SJSA1 (cell line): ENCODE measurements at places on chromosomes 16 and 17. TPM values are rescaled to one million over a fixed set of nuclear protein-coding genes. Genes with fewer than 3 reads are reported as not detected.

- DNase-seq, result no peak
Observed at GRCh38 chr17:28404812-28405570, 1.0 kb downstream of the SLC46A1 start.

CCL5 gene
- not detected in 2 replicates for total RNA-seq

GRCh38 chr16:84291226-84291625 lies 3.5 kb upstream of the WFDC1 start:
- DNase-seq, result no peak

- DNase-seq, result no peak
Observed at GRCh38 chr16:81127051-81127450, 30.9 kb upstream of the GCSH start.

- no peak for DNase-seq
Observed at GRCh38 chr17:14201988-14202380, 34.7 kb downstream of the CDRT15 start.

GRCh38 chr17:48589831-48590606 lies at the start of gene HOXB3:
Gene HOXB3, minus strand, starts transcription at chr17:48590241. Its CDS starts 37,767 bp downstream, at chr17:48552474.
- DNase-seq, result no peak

CDH15 gene
- total RNA-seq, result 0.05 TPM in 1 of 2 replicates, not detected in the other

COL1A1 gene
- 957 and 2,133 TPM in 2 replicates for total RNA-seq

HBQ1 gene
- not detected in 2 replicates for total RNA-seq

GRCh38 chr17:49647256-49647585 lies 30.7 kb downstream of the SPOP start:
- no peak for DNase-seq

GRCh38 chr17:45225051-45225700 lies 3.5 kb downstream of the FMNL1 start:
- no peak for DNase-seq

- DNase-seq, result no peak
Observed at GRCh38 chr16:86625029-86625428, 46.7 kb downstream of the FOXL1 start.

DNA sequence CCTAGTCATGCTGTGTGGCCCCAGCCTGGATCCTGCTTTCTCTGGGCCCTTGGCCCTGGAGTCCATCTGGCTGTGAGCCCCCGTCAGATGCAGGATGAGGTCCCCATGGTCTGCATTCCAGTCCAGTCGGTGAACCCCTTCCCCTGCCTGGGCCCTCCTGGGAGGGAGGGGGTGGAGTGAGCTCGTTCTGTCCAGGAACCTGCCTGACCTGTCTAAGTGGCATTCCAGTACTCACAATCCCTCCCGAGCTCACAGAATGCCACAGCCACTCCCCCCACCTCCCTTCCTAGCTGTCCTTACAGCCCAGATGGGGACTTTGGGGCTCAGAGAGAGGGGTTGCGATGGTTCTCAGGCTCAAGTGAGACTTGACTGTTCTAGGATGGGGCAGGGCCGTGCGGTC lies 15.5 kb downstream of the SPNS2 start:
- no peak for DNase-seq

DOC2A gene
- not detected in 2 replicates for total RNA-seq

CCL2 gene
- 17.3 and 18.8 TPM in 2 replicates for total RNA-seq

- no peak for DNase-seq
Observed at GRCh38 chr17:9647014-9647413, 1.7 kb downstream of the USP43 start.

DNA sequence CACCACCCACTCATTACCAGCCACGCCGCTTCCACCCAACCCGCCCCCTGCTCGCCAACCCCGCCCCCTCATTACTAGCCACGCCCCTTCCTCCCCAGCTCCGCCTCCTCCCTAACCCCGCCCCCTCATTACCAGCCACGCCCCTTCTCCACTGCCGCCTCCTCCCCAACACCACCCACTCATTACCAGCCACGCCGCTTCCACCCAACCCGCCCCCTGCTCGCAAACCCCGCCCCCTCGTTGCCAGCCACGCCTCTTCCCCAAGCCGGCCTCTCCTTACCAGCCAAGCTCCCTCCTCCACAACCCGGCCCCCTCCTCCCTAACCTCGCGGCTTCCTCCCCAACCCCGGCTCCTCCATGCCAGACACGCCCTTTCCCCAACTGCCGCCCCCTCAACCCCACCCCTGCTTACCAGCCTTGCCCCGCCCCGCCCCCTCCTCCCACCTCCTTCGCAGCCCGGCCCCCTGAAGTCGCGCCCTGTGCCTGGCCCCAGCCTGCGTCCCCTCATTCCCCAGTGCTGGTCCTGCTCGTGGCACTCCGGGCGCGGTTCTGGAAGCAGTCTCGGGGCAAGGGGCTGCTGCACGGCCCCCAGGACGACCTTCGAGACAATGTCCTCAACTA lies 7.3 kb downstream of the SLC22A31 start:
- no peak for DNase-seq

DNA sequence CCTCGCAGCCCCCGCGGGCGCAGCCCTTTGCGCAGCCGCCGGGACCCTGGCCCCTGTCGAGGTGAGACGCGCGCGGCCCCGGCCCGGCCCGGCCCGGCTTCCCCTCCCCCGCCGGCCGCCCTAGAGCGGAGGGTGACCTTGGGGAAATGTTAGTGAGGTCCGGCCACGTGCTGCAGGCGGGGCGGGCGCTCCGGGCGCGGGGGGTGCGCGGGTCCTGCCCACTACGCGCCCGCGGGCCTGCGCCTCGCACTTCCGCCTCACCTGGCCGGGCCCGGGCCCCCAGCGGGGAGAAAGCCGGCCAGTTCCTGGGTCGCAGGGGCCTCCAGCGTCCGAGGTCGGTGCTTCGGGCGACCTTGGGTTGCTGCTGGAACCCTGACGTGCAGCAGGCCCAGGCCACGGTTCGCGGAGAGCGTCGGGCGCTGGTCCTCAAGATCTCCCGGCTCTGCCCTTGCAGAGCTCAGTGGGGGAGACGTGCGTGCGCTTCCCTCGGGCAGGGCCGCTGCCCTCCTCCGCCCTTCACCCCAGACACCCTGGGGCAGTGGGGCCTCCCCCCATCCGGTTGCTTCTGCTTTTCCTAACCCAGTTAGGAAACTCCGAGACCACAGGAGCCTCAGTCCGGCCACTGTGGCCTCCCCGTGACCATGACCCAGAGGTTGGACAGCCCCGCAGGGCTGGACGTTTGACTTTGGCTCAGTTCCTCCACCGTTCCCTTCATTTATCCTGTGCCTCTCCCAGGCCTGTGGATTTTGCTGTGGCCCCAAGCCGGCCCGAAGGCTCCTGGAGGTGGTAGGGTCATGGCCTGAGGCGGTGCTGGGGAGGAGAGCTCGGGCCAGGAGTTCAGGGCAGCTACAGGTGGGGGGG lies 791 bp downstream of the MCRIP2 start:
- no peak for DNase-seq

DNA sequence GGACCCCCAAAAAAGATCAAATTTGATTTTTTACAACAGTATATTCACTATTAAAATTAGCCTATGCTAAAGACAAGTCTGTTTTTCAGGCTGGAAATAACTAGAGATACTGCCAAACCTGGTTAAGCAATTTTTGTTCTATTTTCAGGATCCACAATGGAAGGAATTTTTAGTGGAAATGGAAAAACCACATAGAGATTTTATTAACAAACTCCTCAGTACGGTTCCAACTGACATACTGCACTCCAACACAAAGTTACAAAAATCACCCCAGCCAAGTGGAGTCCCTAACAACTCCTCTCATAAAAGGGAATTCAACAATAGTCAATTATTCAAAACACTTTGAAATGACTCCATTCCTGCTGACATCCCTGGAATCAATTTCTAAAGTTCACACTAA lies 101.6 kb upstream of the TOB1 start:
- no peak for DNase-seq

FNDC8 gene
- not detected in 2 replicates for total RNA-seq

- DNase-seq, result no peak
Observed at GRCh38 chr16:65249768-65250167, 127.9 kb upstream of the CDH11 start.

DNA sequence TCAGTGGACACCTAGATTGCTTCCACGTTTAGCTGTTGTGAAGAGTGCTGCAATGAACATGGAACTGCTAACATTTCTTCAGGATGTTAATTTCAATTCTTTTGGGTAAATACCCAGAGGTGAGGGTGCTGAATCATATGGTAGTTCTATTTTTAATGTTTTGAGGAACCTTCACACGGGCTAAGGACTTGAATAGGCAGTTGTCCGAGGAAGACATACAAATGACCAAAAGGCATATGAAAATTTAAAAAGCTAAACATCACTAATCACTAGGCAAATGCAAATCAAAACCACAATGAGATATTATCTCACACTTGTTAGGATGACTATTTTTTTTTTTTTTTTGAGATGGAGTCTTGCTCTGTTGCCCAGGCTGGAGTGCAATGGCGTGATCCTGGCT lies 173.3 kb downstream of the PRKCB start:
- DNase-seq, result no peak

GRCh38 chr17:32646941-32647340 lies 160.1 kb downstream of the CDK5R1 start:
- no peak for DNase-seq

GRCh38 chr17:65170839-65171238 lies 33.7 kb downstream of the RGS9 start:
- peak; percentile 70 for DNase-seq
